ENCODE measurements at places on chromosomes 3 and 15. TPM values are rescaled to one million over a fixed set of nuclear protein-coding genes. Genes with fewer than 3 reads are reported as not detected.
A peak's percentile ranks its signal among the peaks of the same experiment; 100 is the strongest.

- no peak for DNase-seq
Measured at GRCh38 chr3:173135059-173135458, 6.0 kb downstream of the SPATA16 start.

The SENP8 gene
- total RNA-seq, result 4.8 TPM

DNA sequence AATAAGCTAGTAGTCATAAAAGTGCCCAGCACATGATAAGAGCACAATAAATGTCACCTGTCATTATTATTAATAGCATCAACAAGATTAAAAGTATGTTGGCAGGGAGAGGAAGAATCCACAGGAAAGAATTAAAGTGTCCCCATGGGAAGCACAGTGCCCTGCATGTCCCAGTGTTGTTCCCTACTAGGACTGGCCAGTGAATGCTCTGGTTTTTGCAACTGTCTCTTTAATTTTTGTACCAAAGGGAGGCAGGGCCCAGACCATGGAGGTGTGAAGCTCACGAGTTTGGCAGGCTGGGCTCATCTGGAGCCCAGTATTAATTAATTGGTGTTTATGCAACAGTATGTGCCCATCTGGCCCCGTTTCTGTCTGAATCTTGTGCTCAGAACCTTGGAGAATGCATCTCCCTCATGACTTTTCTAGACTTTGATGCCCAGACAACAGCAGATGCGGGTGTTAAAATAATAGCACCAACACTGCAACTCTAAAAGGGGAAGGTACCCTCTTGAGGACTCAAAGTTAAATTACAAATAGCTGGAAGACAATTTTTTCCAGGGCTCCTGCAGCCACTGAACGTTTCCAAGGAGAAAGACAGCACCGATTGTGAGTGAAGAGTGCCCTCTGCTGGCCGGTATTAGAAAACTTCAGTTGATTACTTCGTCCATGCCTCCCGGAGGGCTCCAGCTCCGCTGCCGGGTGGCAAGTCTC lies 71.9 kb upstream of the SPATA12 start:
- DNase-seq, result peak; percentile 87

DNA sequence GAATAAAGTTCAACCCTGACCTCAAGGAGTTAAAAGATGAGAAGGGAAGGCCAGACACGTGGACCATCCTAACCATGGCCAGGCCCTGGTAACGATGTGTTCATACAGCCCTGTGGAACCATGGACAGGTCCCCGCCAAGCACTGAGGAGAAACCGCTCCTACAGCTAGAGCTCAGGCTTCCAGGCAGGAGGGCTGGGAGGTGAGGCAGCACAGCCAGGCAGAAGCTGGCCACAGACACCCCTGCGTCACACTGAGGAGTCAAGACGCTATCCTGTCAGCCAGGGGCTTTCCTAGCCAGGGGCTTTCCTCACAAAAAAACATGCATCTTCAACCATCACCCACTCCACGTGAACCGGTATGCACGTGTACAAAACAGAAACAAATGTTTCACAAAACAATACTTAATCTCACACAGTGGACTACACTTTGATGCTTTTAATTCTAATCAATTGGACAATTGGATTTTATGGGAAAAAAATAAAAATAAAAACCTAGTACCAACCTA lies 73.2 kb downstream of the TBC1D2B start:
- no peak for DNase-seq

- no peak for DNase-seq
Measured at GRCh38 chr3:122689587-122689986, 8.9 kb downstream of the PARP14 start.

The NPRL2 gene
- total RNA-seq, result 26.7 TPM

The BSN gene
- total RNA-seq, result 0.81 TPM

- no peak for DNase-seq
Measured at GRCh38 chr3:168796339-168796738, 700.6 kb upstream of the GOLIM4 start.

The IMPG2 gene
- total RNA-seq, result 0.29 TPM

DNA sequence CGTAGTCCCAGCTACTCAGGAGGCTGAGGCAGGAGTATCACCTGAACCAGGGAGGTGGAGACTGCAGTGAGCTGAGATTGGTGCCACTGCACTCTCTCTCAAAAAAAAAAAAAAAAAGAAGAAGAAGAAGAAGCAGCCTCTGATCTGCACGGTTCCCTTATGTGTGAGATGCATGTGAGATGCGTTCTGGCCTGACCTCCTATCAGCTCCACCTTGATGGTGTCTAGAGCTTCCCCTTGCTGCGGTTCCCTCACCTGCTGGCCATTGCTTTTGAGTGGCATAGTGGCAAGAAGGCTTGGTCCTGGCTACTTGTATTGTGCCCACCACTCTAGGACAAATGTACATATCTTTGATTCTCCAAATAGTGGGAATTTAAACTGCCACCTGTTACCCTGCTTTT lies 49.4 kb upstream of the CFAP161 start:
- no peak for DNase-seq

DNA sequence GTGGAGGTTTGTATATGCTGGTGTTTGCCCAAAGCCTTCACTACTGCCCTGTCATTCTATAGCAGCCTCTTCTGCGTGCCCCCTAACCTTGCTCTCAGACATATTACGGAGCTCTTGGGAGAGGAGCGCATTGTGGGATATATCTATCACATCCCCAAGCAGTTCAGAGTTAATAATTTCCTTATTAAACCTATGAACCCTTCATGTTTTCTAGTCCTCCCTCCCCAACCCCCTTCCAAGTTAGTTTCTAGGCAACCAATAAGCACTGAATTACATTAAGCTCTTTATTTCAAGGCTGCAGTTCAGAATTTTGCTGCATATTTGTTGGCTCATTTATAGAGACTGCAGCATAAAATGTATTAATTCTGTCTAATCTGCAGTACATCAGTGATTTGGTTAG lies 57.3 kb upstream of the GRM7 start:
- no peak for DNase-seq

DNA sequence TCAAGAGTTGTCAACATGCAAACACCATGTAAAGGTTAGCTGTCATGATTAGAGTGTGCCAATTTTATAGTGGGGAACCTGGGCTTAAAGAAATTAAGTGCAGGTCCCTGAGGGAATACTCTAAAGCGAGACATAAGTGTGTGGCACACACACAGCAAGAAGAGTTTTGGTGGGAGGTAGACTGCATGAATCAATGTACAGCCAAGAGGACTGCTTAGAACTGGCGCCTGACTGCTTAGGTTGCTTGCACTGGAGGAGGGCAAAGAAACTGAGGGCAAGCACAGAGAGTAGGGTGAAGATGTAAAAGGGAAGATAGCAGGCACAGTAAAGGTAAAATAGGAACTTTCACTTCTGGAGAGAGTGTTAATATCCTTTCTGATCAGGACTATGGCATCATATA lies 184.9 kb downstream of the SOX2 start:
- no peak for DNase-seq

GRCh38 chr3:111762537-111762936 lies 96.5 kb upstream of the PHLDB2 start:
- no peak for DNase-seq

All from mucosa of gallbladder (tissue), 1 donor.